Stimulated activated CD8-positive, alpha-beta memory T cell treated with anti-CD3 and anti-CD28 coated beads, Interleukin-4, amount 100 ng/mL, for 1 hour (primary cell): ENCODE measurements at places on chromosomes 11 and 22.

GRCh38 chr11:85769771-85770170 is 41.2 kb downstream of the SYTL2 start:
- no peak for DNase-seq

GRCh38 chr11:74520316-74520715 is 26.8 kb upstream of the LIPT2 start:
- DNase-seq, result no peak

- no peak for DNase-seq
Observed at GRCh38 chr11:117766576-117766975, 30.4 kb downstream of the DSCAML1 start.

DNA sequence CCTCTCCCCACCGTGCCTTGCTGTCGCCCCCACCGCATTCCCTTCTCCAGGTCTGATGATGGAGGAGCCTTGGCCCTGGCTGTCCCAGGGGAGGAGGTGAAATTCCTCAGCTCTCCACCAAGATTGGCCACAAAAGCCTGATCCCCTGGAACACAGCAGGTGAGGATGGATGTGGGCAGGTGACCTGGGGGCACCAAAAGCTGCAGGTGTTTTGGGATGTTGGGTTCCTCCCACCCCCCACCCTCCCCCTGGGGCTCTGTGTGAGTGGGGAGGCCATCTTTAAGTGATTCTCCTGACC is 639 bp downstream of the TRIOBP start:
- DNase-seq, result no peak

GRCh38 chr22:48588878-48589450 is 1238.7 kb downstream of the BRD1 start:
- DNase-seq, result no peak

- DNase-seq, result no peak
Observed at GRCh38 chr11:66192181-66192863, 76.1 kb upstream of the RAB1B start.

DNA sequence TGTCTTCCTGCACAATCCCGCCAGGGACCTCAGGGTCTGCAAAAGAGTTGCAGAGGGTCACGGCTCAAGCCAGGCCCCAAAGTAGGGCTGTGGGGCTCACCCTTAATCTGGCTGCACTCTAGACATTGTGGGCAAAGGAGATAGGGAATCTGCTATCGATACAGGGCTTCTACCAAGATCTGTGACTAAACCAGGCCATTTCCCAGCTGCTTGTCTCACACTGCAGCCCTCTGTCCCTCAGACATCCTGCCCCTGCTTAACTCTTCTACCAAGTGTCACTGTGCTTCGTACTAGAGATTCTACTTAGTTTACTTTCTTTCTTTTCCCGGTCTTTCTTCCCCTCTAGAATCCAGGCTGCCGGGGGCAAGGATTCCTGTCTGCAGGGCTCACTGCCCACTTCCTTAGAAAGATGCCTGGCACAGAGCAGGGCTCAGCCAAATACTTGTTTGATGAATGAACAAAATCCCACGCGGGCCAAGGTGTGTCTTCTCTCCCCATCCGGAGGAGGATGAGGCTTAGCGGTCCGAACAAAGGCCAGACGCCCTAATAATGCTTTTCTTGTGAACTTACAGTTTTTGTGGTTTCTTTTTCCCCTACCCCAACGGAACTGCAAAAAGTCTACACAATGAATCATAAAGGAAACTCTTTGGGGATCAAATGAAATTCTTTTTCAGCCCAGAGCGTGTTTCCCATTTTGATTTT is 61.3 kb upstream of the ANO1 start:
- DNase-seq, result no peak

DNA sequence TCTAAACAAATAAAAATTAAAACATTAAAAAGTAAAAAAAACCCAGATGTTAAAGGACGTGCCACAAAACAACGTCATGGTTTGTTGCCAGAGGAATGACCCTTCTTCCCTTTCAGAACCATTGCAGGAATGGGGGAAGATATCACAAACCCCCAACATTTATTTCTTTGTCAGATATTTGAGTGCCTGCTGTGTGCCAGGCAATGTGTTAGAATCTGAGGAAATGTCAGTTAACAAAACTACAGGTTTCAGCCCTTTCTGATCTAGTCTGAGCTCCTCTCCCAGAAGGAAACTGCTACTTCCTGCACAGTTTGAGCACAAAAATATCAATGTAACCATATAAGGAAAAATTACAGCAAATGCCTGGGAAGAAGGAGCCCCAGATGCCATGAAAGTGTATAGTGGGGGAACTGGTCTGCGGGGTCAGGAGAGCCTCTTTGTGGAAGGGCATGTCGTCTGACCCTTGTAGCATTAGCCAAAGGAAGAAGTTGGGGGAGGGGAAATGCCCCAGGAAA is 7.1 kb upstream of the NHERF4 start:
- DNase-seq, result no peak

DNA sequence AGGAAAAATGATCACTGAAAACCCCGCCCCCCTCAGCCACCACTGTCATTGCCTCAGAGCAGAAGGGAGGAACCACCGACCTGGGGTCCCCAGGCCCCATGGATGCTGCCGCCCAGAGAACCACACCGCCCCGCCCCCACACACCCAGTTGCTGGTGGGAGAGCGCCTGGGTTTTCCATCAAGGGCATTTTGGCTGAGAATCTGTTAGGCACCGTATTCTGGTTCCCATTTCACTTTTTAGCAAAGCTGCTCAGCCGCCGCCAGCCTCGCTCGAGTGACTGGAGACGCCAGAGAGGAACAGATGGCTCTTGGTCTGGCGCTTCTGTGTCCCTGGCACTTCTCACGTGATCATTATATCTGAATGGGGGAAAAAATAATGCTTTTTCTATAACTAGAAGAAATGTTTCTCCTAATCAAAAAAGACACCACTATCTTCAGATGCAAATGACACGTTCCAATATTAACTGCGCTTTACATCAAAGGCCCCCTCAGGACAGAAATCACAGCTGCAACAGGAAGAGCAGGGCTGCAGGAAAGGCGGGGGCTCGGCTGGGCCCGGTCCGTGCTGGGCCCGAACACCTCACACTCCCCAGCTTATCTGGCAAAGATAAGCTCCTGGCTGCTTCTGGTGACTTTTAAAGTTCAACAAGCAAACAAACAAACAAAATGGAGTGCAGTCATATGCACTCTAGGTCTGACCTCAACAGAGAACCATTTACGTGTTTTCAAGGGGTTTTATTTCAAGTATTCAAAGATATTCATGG is 149.8 kb downstream of the MPPED1 start:
- DNase-seq, result no peak

DNA sequence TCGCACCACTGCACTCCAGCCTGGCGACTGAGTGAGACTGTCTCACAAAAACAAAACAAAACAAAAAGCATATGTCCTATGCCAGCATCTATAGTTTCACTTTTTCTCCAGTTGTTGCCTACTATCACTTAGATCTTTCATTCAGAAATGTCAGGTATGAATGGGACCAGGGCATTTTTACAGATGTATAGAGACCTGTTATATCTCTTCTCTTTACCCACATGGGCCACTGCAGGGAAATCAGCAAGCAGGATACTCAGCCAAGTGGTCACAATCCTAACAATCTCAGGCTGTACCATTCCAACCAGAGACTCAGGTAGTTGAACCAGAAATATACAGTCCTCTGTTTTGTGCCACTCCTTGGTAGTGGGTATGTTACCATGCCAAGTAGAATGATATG is 16.0 kb upstream of the SREBF2 start:
- DNase-seq, result no peak

DNA sequence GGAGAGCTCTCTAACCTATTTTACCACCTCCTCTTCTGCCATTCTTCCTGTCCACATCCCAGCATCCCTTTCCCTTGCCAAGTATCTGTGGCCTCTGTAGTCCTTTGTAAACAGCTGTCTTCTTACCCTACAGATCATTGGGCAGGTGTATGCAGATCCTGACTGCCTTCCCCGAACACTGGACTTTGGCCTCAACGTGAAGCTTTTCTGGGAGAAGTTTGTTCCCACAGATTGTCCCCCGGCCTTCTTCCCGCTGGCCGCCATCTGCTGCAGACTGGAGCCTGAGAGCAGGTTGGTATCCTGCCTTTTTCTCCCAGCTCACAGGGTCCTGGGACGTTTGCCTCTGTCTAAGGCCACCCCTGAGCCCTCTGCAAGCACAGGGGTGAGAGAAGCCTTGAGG is 17.3 kb downstream of the PIK3IP1 start:
- DNase-seq, result no peak

GRCh38 chr11:91489989-91490388 is 734.6 kb upstream of the FAT3 start:
- no peak for DNase-seq

DNA sequence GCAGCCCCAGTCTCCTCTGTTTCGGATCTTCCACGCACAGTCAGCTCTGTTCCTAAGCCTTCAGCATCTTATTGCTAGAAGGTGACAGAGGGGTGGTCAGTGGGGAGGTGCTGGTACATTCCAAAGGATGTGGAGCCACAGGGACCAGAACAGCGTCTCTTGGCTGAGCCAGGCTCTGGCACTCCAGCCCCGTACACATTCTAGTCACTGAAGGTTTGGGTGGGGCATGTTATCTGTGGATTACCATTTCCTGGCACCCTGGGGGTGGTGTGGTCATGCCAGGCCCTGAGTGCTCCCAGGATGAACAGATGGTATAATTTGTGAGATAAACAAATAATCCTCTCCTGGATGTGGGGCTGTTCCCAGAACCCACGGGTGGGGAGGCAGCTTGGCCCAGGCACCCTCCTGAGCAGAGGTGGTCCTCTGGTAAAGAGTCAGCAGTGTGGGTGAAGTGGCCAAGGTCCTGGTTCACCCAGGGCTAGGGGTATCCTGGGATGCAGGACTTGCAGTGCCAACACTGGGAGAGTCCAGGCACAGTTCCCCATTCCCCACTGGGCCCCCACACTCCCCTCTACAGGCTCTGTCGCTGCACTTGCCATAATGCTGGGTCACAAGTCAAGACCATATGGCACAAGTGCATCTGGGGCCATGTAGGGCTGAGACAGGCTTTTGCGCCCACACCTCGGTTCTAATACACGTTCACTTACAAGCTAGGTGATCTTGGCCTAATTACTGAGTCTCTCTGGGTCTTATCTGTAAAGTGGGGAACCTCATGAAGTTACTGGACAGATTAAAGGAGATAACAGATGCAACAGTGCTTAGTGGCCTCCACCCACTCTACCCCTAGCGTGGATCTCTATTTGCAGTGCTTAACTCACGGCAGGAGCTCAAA is 33.0 kb downstream of the DKK3 start:
- DNase-seq, result no peak
